ENCODE measurements at places on chromosomes 1 and 21. TPM values are rescaled to one million over a fixed set of nuclear protein-coding genes. Genes with fewer than 3 reads are reported as not detected.
A peak's percentile ranks its signal among the peaks of the same experiment; 100 is the strongest.

Gene MCM3AP
- 62.5 TPM for total RNA-seq

DNA sequence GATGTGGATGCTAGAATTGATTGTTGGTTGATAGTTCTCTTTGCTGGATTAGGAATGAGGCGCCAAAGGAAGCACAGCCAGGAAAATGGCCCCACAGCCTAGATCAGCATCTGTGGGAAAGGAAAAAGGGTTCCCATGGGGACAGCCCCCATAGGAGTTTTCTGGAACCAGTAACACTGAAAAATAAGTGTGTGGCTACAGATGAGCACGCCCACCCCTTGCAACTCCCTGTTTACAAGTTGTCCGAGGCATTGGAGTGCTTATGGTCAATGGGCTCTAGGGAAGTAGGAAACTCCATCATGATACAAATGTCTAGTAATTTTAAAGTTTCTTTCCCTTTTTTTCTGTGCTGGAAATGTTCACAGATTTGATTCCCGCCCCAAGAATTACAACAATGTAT is 23.8 kb upstream of the UBE2U start:
- no peak for DNase-seq

- DNase-seq: no peak
Measured at GRCh38 chr1:2210786-2211185, 16.2 kb upstream of the FAAP20 start.

- no peak for DNase-seq
Measured at GRCh38 chr1:186980400-186980799, 151.7 kb downstream of the PLA2G4A start.

DNA sequence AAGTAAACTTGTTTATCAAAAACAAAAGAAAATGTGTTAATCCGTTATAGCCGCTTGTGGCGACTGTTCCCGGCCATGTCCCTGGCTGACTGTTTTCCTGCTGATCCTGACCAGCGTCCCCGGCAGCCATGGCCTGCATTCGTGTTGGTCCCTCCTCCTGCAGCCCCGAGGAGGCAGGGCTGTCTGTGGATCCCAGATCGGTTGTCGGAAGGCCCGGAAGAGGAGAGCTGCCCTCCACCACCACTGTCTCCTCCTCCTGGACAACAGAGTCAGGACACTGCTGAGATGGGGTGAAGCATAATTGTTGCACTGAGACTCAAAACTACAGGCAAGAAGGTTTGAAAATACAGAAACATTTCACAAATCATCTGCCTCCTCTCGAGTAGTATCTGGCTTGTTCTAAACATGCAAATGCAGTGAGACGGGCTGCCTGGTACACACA is 3.6 kb upstream of the MXRA8 start:
- peak; percentile 44 for DNase-seq

GRCh38 chr1:206012086-206012859 is 9.1 kb upstream of the RAB7B start:
- no peak for DNase-seq

Gene GUCA2B
- not detected for total RNA-seq

- no peak for DNase-seq
Measured at GRCh38 chr1:223076362-223076761, 66.7 kb downstream of the TLR5 start.

DNA sequence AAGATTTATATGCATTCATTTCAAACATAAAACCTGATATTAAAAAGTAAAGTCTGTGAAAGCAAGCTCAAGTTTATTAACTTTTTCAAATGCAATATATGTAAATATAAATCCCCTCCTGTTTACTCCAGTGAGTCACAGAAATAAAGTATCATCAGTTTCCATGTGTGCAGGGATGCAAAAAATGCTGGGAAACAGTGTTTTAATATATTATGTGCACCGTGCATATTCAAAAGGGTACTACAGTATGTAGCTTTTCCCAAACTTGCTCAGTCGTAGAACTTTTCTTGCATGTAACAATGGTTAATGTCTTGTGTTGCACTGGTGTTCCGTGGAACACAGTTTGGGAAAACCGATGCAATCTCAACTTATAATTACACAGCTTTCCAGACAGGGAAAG is 60.7 kb downstream of the CCDC185 start:
- DNase-seq: no peak

Gene UBE2U
- 0.20 TPM for total RNA-seq

Gene SCP2
- total RNA-seq: 102 TPM

Gene SYT6
- not detected for total RNA-seq

GRCh38 chr1:52552236-52552504 is 722 bp downstream of the TUT4 start:
- peak; percentile 53 for DNase-seq

DNA sequence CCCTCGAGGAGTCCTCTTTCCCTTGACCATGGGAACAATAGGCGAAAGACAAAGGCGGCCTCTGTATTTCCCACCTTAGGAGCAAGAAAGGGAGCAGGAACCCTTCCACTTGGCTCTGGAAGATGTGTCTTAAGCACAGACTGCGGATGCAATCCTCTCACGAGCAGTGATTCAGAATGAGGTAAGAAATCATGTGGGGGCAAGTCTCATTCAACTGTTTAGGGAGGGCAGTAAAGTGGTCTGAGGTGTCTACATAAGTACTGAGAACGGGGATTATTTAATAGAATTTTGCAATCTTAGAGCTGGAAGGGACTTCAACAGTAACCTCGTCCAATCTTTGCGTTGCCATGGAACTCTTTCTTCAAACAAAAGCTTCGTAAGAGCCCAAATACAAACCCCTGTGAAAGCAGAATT is 1.6 kb upstream of the DYRK3 start:
- peak; percentile 82 for DNase-seq

- DNase-seq: no peak
Measured at GRCh38 chr1:110264430-110264829, 54.3 kb downstream of the KCNC4 start.

DNA sequence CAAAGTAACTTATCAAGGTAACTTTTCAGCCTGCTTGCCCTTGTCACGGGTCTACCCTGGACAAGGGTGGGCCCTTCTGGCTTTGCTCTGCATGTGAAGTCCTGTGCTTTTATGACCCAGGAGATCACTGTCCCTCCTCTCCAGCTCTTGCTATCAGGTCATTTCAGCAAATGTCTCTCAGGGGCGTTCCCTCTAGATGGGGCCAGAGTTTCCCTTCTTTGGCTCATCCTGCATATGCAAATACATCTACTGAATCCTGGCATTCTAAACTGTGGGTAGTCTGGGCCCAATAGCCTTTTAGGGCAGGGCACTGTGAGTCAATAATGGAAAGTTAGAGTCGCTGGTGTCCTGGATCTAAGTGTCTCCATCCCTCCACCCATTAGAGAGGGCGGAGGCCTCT is 366.9 kb upstream of the USP24 start:
- no peak for DNase-seq

DNA sequence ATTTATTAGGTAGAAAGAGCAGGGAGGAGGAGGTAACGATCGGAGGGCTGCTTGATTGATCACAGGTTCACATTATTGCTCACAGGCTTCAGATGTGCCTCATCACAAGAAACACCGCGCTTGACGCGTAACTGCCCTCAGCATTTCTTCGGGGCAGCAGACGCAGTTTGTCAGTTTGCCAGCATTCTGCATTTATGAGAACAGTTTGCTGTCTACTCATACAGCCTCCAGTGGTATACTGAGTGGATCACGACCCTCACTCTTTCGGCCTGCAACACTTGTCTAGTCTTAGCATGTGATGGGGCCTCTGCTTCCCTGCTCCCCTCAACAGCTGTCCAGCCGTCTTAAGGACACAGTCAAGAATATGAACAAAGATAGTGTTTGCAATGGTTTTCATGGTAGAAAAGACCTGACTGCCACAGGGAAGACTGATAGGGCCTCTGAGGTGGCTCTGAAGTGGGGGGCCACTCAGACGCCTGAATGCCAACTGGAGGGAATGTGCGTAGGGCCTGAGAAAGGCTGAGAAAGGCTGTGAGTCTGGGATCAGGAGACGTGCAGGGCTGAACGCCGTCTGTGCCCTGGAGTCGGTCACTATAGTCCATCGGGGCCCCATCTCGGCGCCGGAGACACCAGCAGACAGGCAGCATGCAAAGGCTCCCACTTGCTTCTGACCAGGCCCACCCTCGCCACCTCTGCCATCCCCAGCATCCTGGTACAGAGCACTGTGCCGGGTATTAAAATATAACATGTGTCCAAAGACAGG is 45.0 kb downstream of the UBE2G2 start:
- no peak for DNase-seq

- peak; percentile 33 for DNase-seq
Measured at GRCh38 chr1:225811622-225812487, 1.9 kb downstream of the EPHX1 start.

DNA sequence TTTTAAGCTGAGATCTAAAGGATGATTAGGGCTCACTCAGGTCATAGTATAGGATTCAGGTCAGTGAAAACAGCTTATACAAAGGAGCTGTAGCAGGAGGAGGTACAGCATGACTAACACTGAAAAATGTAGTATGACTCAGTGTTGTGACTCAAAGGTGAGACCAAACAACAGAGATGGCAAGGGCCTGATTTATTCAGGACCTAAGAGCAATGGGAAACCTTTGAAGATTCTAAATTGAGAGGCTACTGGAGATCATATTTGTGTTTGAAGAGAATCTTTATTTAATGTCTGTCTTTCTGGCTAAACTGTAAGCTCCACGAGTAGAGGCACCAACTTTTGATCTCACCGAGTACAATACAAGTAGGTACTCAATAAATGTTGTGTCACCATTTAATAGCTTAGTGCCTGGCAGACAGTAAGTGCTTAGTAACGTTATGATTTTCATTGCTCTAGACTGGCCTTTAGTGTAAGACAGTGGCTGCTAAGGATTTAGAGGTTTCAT is 43.5 kb downstream of the PRKAA2 start:
- peak; percentile 67 for DNase-seq

Data from lung microvascular endothelial cell (primary cell).